ENCODE measurements at places on chromosomes 4 and X.

GRCh38 chrX:155389634-155390033, 7.7 kb downstream of the F8A2 start:
- DNase-seq = no peak

DNA sequence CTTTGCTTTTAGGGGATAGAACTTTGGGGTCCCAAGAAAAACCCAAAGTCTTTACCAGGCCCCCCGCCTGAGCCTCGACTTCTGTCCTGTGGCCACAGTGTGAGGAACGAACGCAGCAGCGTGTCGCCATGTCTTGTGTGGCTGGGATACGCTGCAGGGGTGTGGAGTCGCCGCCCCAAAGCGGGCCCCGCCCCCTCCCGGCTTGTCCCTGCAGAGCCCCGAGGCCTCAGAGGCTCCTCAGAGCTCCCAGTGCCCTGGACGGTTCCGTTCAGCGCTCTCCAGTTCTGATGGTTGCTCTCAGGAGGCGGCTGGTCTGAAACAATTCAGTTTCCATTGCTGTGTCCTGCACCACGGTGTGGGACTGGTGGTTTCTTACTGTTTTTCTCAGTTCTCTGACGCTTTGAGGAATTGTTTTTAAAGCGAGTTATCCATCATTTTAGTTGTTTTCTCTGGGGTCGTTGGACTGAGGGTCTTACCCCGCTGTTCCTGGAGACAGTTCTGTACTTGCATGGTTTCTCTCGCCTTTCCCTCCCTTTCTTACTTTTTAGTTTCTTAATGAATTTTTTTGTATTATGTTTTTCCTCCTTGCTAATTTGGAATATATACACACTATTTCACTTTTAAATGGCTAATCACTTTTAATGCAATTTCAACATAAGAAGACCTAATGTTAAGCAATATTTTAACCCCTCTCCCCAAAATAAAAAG, 1.6 kb upstream of the IDUA start:
- DNase-seq = peak; percentile 77

GRCh38 chrX:75155447-75155826, 646 bp downstream of the ABCB7 start:
- DNase-seq = peak; percentile 3

DNA sequence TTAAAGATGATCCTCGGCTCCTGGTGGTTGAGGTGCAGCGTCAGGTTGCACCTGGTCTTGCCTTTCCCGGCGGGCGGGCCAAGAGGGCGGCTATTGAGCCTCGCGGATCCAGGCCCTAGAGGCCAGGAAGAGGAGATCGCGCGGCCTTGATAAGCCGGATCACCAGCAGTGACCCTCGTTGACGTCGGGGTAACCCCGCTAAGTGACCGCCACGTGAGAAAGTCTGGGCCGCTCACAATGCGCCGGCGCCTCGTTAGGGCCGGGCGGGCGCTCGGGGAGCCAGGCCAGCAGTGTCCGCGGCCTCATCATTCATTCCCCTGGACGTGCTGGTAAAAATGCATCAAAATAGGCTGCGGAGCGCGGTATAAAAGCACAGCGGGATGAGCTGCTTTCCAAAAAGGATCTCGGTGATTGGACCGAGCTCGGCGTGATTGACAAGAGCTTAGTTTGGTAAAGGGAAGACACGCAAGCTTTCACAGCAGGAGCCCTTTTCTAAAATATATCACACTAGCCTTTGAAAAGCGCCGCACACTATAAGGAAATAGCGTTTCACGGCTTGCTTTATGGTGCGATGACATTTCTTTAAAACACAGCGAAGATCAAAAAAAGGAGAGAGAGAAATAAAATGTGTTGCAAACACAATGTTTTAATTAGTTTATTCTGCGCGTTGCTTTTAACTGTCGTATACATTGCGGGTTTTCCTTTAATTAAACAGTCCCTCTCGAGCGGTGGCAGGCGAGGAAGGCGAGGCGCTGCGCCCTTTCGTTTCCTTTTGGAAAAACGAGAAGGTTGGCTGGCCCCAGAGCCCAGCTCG, 15.9 kb upstream of the ZIC3 start:
- DNase-seq = no peak

- no peak for DNase-seq
Measured at GRCh38 chrX:93461060-93461459, 212.3 kb downstream of the NAP1L3 start.

DNA sequence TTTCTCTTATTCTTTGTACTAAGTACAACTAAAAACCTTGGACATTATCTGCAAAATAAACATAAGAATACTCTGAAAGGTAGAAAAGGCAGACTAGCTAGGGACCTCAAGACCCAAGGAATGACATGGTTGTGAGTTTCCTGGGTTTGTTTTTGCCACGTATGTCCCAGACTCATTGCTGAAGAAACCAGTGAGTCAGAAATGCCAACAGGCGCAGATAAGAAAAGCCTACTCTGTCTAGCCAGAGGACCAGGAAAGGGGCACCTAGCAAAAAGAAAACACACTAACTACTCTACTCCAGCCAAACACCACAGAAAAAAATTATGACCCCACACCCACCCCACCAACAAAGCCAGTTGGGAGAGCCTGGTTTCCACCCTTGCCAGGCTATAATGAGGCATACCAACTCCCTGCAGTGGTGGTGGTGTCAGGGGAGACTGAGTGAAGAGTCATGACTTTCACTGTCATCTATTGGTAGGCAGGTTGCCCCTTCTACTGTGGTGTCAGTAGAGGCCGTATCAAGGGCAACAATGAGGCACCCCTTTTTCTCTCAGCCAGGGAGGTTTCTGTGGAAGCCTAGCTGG, 10.9 kb downstream of the MTMR1 start:
- DNase-seq = peak; percentile 27

All from stimulated activated CD4-positive, alpha-beta T cell treated with anti-CD3 and anti-CD28 coated beads, Interleukin-4, amount 100 ng/mL, for 24 hours (primary cell).